ENCODE measurements at places on chromosomes 6 and 20. TPM values are rescaled to one million over a fixed set of nuclear protein-coding genes. Genes with fewer than 3 reads are reported as not detected.

DNA sequence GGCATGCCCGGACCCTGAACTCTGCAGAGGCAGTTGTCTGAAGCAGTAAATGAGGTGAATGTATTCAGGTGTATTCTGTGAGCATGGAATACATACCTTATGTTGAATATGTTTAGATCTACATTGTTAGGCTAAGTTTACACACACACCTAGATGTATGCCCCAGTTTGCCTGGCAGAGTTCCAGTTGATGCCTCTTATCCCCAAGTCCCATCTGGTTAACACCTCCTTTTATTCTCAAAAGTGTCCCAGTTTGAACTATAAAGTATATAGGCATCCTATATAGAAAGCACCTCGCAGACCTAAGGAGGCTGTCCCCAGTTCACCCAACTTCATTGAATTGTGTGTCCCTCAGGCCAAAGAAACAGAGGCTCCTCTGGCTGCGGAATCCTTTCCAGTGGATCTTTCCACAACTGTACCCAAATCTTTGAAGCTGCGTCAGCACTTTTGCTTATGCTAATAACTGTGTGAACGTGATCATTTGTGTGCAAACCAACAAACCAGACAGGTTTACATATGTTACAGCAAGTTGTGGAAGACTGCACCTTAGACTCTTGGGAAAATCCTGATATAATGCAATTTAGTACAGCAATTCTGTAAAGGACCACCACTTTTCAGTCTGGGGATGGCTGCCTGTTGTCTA lies 4.8 kb upstream of the DHX35 start:
- no peaks in the 10 kb centered on the region for H3K27me3 ChIP-seq
- no peak overlapping the region for H3K4me3 ChIP-seq
- no peaks in the 10 kb centered on the region for H3K4me1 ChIP-seq
- no peak for DNase-seq
- H3K36me3 ChIP-seq: no peaks in the 10 kb centered on the region

GRCh38 chr6:56915832-56916231 lies 39.1 kb upstream of the BEND6 start:
- no peaks in the 10 kb centered on the region for H3K4me1 ChIP-seq
- no peak overlapping the region for H3K4me3 ChIP-seq
- no peaks in the 10 kb centered on the region for H3K36me3 ChIP-seq
- no peaks in the 10 kb centered on the region for H3K27me3 ChIP-seq
- no peak overlapping the region for H3K27ac ChIP-seq

GRCh38 chr6:28782113-28782673 lies 141.6 kb downstream of the TRIM27 start:
- DNase-seq: no peak
- H3K27me3 ChIP-seq: peaks cover 99% of the 10 kb centered on the region
- H3K4me1 ChIP-seq: no peaks in the 10 kb centered on the region
- H3K4me3 ChIP-seq: no peak overlapping the region
- no peaks in the 10 kb centered on the region for H3K36me3 ChIP-seq
- H3K27ac ChIP-seq: no peak overlapping the region

- H3K4me1 ChIP-seq: peaks cover 26% of the 10 kb centered on the region
- H3K27ac ChIP-seq: no peak overlapping the region
- no peak overlapping the region for H3K4me3 ChIP-seq
- no peaks in the 10 kb centered on the region for H3K27me3 ChIP-seq
- H3K36me3 ChIP-seq: no peaks in the 10 kb centered on the region
- DNase-seq: no peak
These were observed 641.1 kb downstream of the RNF144B start for GRCh38 chr6:19028201-19028600.

DNA sequence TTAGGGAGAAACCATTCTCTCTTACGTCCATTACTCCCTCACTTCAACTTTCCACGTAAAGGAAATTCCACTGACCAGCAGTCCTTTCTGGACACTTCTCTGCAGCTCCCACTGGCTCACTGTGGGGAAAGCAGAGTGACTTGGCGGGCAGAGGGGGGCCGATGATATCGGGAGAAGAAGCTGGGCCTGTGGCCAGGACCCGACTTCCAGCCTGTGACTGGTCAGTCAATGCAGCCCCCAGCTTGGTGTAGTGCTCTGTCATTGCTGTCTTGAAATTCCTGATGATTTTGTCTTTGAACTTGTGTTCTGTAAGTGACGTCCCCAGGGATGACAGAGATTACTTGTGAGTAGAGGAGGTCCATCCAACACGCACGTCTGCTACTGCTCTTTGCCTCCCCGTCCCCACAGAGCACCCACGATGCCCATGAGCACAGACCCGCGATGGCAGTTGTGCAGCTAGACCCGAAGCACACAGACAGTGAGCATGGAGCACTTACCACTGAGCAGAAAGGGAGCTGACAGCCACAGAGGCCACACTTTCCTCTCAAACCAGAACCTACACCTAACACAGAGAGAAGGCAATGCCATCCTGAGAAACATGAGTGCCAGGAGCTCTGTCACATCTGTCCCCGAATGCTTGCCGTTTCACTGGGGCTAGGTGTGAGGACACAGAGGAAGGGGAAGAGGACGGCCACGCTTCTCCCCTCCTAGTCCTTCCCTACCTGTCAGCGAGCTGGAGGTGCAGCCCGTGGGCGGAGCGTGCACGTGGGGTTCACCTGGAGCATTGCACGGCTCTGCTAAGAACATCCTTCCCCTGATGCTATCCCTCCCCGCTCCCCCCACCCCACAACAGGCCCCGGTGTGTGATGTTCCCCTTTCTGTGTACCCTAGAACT lies 25.7 kb downstream of the DACT2 start:
- H3K27ac ChIP-seq: no peak overlapping the region
- no peaks in the 10 kb centered on the region for H3K27me3 ChIP-seq
- no peaks in the 10 kb centered on the region for H3K4me1 ChIP-seq
- H3K36me3 ChIP-seq: no peaks in the 10 kb centered on the region
- DNase-seq: peak; percentile 53

- H3K27me3 ChIP-seq: no peaks in the 10 kb centered on the region
- DNase-seq: no peak
- peaks cover 5% of the 10 kb centered on the region for H3K4me1 ChIP-seq
- H3K27ac ChIP-seq: no peak overlapping the region
- H3K36me3 ChIP-seq: no peaks in the 10 kb centered on the region
These were observed 52.8 kb downstream of the RFX6 start for GRCh38 chr6:116929825-116930224.

GRCh38 chr6:168083514-168083885 lies 4.5 kb upstream of the FRMD1 start:
- H3K27me3 ChIP-seq: no peaks in the 10 kb centered on the region
- DNase-seq: no peak
- no peak overlapping the region for H3K4me3 ChIP-seq

GRCh38 chr6:3743541-3743940 lies 8.0 kb downstream of the PXDC1 start:
- no peak for DNase-seq
- H3K4me1 ChIP-seq: peaks cover 6% of the 10 kb centered on the region
- no peak overlapping the region for H3K4me3 ChIP-seq
- no peak overlapping the region for H3K27ac ChIP-seq
- H3K27me3 ChIP-seq: peaks cover 19% of the 10 kb centered on the region
- H3K36me3 ChIP-seq: no peaks in the 10 kb centered on the region

GRCh38 chr6:3208098-3208774 lies 19.2 kb downstream of the TUBB2B start:
- DNase-seq: no peak
- H3K27ac ChIP-seq: no peak overlapping the region
- H3K27me3 ChIP-seq: no peaks in the 10 kb centered on the region
- no peaks in the 10 kb centered on the region for H3K36me3 ChIP-seq

DNA sequence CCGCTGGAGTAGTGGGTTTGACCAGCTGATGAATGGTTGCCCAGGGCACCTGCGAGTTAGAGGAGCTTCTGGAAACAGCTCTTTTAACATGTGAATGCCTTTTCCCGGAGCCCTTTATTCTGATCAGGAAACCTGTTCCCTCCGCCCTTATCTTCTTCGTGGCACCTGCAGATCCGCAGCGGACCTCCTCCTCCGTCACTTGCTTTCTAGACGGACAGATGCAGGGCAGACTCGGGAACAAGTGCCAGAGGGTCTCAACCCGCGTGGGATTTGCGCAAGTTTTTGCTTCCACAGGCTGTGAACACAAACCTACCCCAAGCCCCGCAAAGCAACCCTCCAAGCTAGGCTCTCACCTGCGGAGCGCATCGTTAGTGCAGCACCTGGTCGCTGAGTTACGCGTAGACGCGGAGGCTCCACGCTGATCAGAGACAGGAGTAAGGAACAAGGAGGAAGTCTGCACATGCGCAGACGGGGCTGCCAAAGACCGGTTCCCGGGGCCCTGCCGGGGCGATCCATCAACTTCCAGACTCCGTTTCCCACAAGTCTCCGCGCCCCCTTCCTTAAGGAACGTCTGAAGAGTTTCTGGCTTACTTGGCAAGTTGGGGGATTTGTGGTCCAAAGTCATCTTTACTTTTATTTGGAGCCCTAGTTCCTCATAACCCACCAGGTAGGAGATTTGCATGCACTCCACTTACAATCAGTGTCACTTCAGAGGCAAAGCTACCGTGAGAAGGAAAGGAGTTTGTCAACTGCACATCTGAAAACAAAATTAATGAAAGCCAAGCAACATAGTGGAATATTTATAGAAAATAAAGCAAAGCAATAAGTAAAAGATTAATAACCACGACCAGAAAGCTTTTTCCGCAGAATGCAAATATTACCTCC lies 52.7 kb upstream of the ELMO2 start:
- no peaks in the 10 kb centered on the region for H3K4me1 ChIP-seq
- H3K4me3 ChIP-seq: peak overlapping the region; percentile 39
- no peak overlapping the region for H3K27ac ChIP-seq
- no peaks in the 10 kb centered on the region for H3K36me3 ChIP-seq

DNA sequence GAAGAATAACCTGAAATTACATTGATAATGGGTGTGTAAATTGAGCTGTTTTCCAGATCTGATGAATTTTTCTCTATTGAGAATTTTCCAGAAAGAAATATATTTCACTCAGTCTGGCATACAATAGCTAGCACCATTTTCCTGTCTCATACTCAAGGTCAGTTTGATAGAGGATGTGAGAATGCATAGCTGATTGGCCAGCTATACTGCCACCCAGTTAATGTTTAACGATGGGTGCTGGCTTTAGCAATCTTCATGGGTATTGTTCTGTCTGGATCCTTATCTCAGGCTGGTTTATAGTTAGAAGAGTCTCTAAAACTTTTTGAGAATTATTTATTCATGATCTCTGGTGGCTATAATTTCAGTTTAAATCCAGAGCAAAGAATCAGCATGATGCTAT lies 147.4 kb downstream of the HDGFL1 start:
- H3K36me3 ChIP-seq: no peaks in the 10 kb centered on the region
- no peak overlapping the region for H3K4me3 ChIP-seq
- no peak overlapping the region for H3K27ac ChIP-seq
- no peaks in the 10 kb centered on the region for H3K27me3 ChIP-seq
- no peak for DNase-seq

DNA sequence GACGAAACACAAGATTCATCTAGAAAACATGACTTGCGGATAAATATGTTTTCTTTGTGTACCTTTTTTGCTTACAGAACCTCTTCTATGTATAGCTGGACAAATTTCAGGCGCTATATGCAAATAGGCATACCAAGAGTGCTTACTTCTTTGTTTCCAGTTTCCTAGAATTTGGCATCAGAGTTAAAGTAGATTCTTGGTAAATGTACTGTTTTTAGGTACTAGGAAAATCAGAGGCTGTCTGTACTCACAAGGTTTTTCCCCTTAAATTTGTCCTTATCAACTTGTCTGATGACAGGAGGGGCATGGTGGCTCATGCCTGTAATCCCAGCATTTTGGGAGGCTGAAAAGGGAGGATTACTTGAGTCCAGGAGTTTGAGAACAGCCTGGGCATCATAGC lies 124.9 kb upstream of the TMEM170B start:
- H3K36me3 ChIP-seq: no peaks in the 10 kb centered on the region
- H3K27me3 ChIP-seq: no peaks in the 10 kb centered on the region
- no peaks in the 10 kb centered on the region for H3K4me1 ChIP-seq
- DNase-seq: no peak
- H3K4me3 ChIP-seq: no peak overlapping the region

Gene ULBP3
- 12.8 TPM for total RNA-seq

Gene PACRG
- 0.83 TPM for total RNA-seq

Gene EBF4
- 24.2 TPM for total RNA-seq

Gene SERPINB6
- 83.4 TPM for total RNA-seq

Gene ABT1
- 25.4 TPM for total RNA-seq

Gene GSTA1
- not detected for total RNA-seq

Data from cardiac muscle cell (in vitro differentiated cells and primary cell).